Activated CD4-positive, alpha-beta T cell treated with anti-CD3 and anti-CD28 coated beads, Interleukin-2, amount 10 ng/mL, durations not matched to agents 7 days and 5 days (primary cell): ENCODE measurements at places on chromosomes 6 and 20. TPM values are rescaled to one million over a fixed set of nuclear protein-coding genes. Genes with fewer than 3 reads are reported as not detected.

GRCh38 chr6:12714022-12714421 lies 2.5 kb upstream of the PHACTR1 start:
- DNase-seq = no peak

DNA sequence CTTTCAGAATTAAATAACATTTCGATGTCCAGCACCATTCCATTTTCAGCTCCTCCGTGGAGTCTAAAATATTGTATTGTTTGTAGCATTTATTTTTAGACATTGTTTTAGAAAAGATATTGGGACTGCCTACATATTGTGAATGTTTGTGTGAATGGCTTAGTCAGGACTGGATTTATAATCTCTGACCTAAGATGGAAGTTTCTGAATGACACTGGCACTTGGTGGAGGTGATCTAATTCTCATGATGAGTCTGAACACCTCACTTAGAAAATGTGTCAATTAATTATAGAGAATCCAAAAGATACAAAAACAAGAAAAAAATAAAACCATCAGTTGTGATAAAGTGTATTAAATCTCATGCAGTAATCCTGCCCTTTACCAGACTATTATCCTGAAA lies 60.8 kb upstream of the HBS1L start:
- no peak for DNase-seq

DNA sequence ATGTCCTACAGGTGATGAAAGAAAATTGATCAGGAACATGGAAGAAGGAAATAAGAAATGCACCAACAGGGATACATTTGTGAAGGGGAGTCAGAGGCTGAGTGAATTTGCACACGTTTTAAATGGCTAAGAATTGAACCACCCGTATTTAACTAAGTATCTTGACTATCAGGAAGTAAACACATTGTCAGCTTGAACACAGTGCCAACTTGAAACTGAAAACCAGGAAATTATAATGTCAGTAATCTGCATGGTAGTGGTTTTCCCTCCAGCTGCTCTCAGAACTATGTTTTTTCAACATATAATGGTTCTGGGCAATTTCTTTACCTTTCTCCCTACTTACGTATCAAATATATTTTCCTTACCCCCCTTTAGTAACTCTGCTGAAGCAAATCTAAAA lies 366.5 kb upstream of the POU3F2 start:
- no peak for DNase-seq

DNA sequence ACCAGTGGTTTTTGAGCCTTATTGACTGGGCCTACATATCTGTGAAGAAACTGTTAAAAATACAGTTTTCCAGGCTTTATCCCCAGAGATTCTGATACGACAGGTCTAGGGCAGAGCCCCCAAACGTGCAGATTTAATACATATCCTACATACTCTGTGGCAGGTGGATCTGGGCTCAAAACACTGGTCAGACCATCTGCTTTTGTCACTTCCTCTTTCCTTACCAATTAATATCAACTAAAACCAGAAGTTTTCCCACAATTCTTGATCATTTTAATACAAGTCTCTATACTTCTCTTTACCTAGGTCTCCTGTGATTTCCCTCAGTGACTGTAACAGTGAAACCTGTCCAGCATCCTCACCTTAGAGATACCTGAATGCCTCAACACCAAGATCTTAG lies 108.8 kb downstream of the PREP start:
- no peak for DNase-seq

DNA sequence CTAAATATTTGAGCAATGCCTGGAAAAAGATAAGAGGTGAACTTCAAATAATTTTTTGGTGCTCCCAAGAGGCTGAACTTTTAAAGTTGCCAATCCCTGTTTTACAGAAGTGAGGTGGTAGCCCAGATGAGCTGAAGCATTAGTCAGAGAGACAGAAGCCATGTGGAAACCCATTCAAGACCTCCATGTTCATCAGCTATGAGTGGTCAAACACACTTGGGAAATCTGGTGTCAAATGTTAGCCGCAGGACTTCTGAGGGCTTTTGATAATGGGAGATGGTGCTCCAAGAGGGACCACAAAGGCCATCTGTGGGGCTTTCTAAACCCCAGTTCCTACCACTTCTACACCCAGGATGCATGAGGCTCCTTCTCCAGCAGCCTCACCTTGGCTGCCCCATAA lies 77.5 kb upstream of the MRPS10 start:
- no peak for DNase-seq

DNA sequence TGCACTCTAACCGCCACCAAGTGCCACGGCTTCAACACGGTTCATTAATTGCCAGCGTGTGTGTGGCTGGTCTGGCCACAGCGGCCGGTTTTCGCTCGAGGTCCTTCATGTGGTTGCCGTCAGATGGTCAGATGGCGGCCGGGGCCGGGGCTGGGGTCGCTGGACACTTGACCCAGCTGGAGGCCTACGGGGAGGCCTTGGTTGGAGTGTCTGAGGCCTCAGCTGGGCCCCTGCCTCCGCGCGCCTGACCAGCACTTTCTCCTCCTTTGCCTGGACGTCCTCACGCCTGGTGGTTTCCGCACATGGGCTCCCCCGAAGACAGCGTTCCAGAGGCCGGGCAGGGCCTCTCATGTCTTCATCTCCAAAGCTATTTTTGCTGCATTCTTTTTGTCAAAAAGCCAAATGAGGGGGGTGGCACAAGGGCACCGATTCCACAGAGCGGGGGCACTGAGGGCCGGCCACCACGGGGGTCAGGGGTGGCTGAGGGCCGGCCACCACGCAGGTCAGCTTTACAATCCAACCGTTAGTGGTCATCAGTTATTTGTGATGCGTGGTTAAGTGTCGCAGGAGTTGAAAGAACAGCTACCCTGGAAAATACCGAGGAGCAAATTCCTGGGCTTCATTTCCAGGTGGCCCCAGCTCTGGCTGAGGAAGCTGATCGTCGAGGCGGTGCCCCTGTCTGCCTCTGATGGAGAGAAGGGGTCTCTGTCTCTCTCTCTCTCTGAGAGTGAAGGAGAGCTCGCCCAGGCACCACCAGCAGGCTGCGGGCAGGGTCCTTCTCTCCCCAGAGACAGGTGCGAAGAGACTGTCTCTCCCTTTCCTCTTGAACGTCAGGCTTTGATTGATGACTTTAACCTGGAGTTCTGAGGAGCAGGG lies 50.5 kb upstream of the FRMD1 start:
- DNase-seq = no peak

- no peak for DNase-seq
Measured at GRCh38 chr6:79042799-79043126, 35.3 kb downstream of the PHIP start.

DNA sequence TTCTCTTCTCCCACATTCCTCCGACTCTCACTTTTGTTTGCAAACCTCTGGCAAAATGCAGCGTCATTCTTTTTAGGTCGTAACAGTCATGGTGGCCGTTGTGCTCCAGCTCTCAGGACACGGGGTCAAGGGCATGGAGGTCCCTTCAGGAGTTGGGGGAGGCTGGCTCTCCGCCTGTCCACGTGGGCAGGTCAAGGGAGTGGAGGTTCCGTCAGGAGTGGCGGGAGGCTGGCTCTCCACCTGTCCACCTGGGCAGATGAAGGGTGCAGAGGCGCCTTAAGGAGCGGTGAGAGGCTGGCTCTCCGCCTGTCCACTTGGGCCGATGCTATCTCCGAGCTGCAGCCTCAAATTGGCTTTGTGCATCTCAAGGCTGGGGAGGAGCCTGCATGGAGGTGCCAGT lies 98.0 kb downstream of the ERMARD start:
- no peak for DNase-seq

DNA sequence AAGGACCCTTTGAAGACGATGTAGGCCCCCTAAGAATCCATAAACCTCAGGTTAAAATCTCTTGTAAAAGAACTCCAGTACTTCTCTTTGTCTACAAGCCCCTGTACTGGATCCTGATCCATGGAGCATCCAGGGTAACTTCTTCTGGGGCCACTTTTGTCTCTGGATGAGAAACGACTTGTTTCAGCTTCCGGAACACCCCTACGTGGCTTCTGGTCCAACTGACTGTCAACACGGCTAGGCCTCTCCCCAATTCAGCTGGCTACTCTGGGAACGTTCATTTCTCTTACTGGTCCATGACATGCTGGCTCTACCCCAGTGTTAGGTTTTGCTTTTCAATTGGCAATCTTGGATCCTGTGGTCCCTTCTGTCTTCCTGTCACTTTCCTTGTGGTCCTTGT lies 198.0 kb downstream of the BACH2 start:
- DNase-seq = no peak

DNA sequence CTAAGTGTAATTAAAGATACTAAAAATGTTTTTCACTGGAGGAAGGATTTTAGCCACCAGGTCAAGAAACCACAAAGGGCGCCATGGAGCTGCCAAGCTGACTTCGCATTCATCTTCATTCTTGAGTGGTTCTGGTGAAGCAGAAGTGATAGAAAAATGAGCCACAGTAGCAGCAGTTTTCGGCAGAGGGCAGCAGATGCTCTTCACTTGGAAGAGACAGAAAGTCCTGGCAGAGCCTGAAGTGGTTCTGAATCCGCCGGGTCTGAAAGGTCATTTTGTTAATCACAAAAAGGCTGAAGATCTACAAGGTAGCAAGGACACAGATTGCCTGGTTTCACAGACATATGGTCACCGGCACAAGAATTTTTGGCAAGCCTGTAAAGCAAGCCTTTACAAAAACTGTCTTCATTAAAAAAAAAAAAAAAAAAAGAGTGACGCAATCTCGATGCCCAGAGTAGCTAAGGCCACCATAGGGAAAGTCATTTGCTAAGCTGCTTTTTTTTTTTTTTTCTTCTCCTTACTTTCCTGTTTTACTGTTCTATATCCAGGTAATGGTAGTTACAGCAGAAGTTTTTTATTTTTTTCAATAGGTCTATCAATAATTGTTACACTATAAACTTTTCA lies 345.1 kb upstream of the AGPAT4 start:
- no peak for DNase-seq

DNA sequence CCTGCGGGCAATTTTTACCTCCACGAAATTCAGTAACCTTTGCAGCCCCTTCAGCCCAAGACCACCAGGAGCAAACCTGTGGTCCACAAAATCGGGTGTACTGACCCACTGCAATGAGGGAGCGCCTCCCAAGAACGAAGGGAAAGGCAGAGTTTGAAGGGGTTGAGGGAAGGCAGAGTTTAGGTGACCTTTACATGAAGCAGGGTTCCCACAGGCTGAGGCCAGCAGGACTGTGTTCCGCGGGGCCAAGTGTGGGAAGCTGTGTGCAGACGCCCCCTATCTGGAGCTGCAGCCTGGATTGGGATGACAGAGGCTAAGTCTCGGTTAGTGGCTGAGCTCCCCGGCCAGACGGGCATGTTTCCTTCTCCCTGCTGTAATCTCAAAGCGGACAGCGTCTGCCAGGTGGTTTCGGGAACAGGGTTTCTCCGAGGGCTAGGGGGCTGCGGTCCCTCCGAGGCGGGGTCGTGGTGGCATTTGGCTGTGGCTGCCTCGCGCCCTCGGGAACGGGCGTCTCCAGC lies 826 bp upstream of the PYGB start:
- DNase-seq = no peak

DNA sequence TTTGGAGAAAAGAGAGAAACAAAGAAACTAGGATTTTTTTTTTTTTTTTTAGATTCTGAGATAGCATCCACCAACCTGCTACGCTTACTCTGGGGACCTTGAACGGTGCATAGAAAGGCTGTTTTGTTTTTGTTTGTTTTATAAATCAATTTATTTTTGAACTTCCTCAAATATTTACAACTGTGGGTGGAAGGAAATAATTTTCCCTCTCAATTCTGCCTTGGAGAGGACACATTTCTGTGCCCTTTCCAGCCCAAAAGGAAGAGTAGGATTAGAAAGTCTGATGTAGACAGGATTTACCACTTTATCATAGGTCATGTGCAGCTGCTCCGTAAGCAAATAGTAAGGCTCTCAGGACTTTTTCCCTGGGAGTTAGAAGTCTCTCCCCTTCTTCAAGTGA lies 190.5 kb downstream of the NKAIN2 start:
- no peak for DNase-seq

DNA sequence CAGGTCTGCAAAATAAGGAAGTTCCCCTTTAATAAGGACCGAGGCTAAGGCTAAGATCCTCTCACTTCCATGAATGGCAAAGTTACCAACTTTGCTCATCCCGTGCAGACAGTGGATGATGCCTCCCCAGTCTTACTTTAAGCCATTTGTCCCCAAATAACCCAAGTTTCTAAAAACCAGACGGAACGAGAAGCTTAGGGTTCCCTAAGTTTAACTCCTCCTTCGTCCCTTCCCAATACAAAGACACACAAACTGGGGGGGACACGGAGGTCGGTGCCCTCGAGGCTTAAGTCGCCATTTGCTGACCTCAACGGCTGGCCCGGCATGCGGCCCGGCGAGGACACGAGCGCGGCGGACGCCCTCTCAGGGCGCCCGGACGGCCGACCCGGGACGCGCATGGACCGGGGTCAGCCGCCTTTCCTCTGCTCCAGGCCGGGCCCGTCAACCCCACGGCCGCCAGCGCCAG lies 527 bp downstream of the FBXO30 start:
- peak; percentile 8 for DNase-seq

DNA sequence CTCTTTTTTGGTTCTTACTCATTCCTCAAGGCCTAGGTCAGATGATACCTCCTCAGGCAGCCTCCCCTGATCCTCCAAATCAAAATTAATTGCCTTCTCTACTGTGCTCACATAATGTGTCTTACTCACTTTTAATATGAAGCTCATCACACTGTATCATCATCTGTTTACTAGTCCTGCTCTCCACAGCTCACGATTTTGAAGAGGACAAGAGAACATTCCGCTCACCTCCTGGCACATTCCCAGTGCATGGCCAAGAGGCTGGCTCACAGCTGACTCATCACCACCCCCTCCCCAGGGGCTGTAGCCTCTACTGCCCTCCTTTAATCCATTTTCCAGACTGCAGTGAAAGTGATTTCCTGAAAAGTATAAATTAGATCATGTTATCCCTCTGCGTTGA lies 133.1 kb downstream of the ALDH8A1 start:
- no peak for DNase-seq

DNA sequence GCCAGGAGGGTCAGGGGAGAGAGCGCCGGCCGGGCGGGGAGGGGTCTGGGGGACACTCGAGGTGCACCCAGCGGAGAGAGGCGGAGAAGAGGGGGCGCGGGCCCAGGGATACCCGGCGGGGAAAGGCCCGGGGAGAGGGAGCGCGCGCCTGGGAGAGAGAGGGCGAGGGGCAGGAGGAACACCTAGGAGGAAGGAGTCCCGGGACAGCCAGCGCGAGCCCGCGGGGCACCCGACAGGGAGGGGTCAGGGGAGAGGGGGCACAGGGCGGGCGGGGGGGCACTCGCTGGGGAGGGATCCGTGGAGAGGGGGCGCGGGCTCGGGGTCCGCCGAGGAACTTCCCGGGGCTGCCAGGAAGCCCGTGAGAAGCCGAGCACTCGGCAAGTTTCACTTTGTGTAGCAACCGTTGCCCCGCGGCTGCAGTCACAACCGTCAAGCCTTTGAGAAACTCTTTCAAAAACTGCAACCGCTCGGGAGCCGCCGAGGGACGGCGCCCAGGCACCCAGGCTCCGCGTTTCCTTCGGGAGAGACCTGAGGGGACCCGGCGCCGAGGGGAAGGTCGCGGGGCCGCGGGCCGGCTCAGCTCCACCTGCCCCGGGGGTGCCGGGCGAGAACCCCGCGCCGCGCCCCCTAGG lies 471 bp downstream of the EZR start:
- peak; percentile 81 for DNase-seq

GRCh38 chr6:93416571-93417420 lies 2.6 kb downstream of the EPHA7 start:
- DNase-seq = no peak

GRCh38 chr6:157466342-157466648 lies 85.3 kb downstream of the ZDHHC14 start:
- no peak for DNase-seq

ASXL1 gene
- 110 TPM for total RNA-seq

TRIM40 gene
- not detected for total RNA-seq

RAET1L gene
- not detected for total RNA-seq

PPIL6 gene
- 0.22 TPM for total RNA-seq

RIPK1 gene
- total RNA-seq = 38.9 TPM

PTPRK gene
- 1.7 TPM for total RNA-seq

LY6G6F gene
- total RNA-seq = not detected

CPXM1 gene
- not detected for total RNA-seq

TP53INP2 gene
- total RNA-seq = 2.6 TPM
